ENCODE measurements at places on chromosomes 5 and 9.

- no peak overlapping the region for H3K27ac ChIP-seq
- H3K4me3 ChIP-seq, result no peak overlapping the region
- H3K4me1 ChIP-seq, result no peaks in the 10 kb centered on the region
Measured at GRCh38 chr9:88108779-88109178, 29.5 kb downstream of the SPATA31C2 start.

GRCh38 chr5:168978015-168978414 lies 322.9 kb downstream of the SLIT3 start:
- no peak for DNase-seq
- peaks cover 1% of the 10 kb centered on the region for H3K4me1 ChIP-seq
- H3K27me3 ChIP-seq, result no peaks in the 10 kb centered on the region
- H3K36me3 ChIP-seq, result no peaks in the 10 kb centered on the region

GRCh38 chr9:103025796-103026195 lies 30.7 kb downstream of the CYLC2 start:
- H3K4me3 ChIP-seq, result no peak overlapping the region
- DNase-seq, result no peak
- H3K36me3 ChIP-seq, result no peaks in the 10 kb centered on the region
- no peaks in the 10 kb centered on the region for H3K27me3 ChIP-seq

DNA sequence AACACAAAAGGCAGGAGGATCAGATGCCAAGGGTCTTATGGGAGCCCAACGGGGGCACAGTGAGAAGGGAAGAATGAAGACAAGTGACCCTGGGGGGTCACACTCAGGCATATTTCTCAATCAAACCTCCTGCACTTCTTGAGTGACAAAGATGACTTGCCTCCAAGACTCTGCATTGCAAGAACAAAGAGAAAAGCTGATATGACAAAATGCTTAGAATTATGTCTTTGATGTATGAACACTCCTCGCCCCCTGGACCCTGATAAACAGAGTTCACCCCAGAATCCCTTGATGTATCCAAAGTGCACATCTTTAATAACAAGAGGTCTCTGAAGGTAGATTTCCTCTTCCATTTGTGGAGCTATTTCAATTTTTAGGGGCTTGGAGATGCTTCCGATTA lies 146.5 kb downstream of the C5orf15 start:
- H3K4me3 ChIP-seq, result no peak overlapping the region
- no peak overlapping the region for H3K27ac ChIP-seq
- no peaks in the 10 kb centered on the region for H3K4me1 ChIP-seq

DNA sequence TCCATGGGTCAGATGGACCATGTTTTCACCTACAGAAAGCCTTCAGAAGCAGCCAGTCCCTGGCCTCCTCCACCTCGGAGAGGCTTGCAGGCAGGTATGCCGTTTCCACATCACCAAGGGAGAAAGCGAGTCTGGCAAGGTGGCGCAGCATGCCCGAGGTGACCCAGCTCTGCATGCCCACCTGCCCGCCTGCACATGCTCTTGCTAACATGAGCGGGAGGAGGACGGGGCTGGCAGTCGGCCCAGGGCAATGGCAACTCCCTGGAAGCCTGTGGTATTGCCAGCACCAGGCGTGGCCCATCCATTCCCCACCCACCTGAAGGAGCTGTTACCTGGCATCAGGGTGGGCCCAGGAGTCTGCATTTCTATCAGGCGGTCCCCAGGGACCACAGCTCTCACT lies 3.3 kb upstream of the NINJ1 start:
- no peaks in the 10 kb centered on the region for H3K27me3 ChIP-seq
- no peak for DNase-seq
- H3K4me3 ChIP-seq, result no peak overlapping the region
- no peak overlapping the region for H3K27ac ChIP-seq
- H3K36me3 ChIP-seq, result no peaks in the 10 kb centered on the region

DNA sequence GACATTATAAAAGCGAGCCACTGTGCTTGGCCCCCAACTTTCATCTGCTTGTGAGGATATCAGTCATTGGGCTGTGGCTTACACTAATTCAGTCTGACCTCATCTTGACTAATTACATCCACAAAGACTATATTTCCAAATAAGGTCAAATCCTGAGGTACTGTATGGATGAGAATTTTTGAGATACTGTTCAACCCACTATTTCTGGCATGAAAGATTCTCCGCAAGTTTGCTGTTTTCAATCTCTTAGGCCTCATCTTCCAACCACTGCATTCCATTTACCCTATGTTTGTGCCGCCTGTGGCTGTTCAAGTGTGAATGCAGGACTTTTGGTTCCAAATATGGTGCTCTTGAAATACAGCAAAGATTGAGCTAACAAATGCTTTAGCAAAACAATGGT lies 400.9 kb upstream of the SGCD start:
- H3K27ac ChIP-seq, result no peak overlapping the region
- H3K36me3 ChIP-seq, result no peaks in the 10 kb centered on the region
- H3K27me3 ChIP-seq, result no peaks in the 10 kb centered on the region
- no peaks in the 10 kb centered on the region for H3K4me1 ChIP-seq

GRCh38 chr9:132231019-132231701 lies 69.3 kb downstream of the NTNG2 start:
- H3K27me3 ChIP-seq, result no peaks in the 10 kb centered on the region
- no peak for DNase-seq
- no peaks in the 10 kb centered on the region for H3K4me1 ChIP-seq
- H3K27ac ChIP-seq, result no peak overlapping the region
- H3K36me3 ChIP-seq, result no peaks in the 10 kb centered on the region

GRCh38 chr9:76114144-76114543 lies 223.7 kb downstream of the PCSK5 start:
- DNase-seq, result no peak
- H3K27ac ChIP-seq, result no peak overlapping the region
- H3K36me3 ChIP-seq, result no peaks in the 10 kb centered on the region
- no peaks in the 10 kb centered on the region for H3K27me3 ChIP-seq

DNA sequence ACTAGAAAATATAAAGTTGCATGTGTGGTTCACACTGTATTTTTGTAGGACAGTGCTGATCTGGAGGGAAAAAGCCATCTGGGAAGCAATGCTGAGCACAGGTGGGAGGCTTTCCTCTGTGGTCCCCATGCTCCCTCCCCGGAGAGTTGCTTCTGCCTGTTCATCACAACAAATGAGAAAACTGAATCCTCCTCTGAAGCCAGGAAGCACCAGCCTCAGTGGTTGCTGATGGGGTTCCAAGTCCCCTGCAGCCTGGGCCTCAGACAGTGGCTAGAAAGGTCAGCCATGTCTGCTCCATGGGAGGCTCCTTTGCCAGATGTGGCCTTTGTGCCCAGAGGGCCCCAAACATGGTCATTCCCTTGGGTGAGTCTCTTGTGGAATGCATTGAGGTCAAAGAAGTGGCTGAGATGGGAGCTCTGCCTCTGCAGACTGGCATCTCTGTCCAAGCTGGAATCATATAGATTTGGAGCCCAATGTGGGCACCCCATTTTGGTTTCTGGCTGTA lies 77.6 kb downstream of the C5orf15 start:
- H3K36me3 ChIP-seq, result no peaks in the 10 kb centered on the region
- H3K4me1 ChIP-seq, result no peaks in the 10 kb centered on the region
- H3K27me3 ChIP-seq, result no peaks in the 10 kb centered on the region

DNA sequence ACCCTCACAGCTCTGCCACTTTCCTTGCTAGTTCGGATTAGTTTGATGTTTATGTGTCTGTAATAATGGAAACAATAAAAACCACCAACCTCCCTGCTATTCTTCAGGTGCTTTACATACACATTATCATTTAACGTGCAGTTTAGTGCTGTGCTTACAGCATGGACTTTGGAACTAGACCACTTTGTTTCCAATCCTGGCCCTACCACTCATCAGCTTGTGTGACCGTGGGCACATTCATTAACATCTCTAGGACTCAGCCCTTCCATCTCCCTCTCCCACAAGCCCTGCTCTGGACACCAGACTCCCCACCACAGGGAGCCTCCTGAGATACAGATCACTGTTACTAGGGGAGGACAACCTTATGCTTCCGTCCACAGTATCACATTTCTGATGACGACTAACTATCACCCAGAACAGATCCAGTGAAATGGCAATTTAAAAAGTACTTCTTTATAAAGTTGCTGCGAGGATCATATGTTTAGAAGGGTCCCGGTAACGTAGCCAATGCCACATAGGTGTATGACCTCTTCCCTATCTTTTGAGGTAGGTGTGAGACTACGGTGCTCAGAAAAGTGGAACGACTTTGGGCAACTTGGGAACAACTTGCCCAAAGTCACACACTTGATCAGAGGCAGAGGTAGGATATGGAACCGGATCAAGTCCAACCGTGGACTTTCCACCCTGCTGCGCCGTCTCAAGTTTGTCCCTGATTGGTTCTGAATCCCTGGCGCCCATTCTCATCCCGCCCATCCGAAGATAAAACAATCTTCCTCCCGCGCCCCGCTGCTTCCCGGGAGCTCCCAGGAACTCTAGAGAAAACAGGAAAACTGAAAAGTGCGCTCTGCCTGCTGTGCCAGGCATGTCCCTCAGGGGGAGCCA lies 132.4 kb upstream of the NIPBL start:
- no peaks in the 10 kb centered on the region for H3K27me3 ChIP-seq
- peak; percentile 93 for DNase-seq
- H3K27ac ChIP-seq, result no peak overlapping the region
- H3K36me3 ChIP-seq, result no peaks in the 10 kb centered on the region

DNA sequence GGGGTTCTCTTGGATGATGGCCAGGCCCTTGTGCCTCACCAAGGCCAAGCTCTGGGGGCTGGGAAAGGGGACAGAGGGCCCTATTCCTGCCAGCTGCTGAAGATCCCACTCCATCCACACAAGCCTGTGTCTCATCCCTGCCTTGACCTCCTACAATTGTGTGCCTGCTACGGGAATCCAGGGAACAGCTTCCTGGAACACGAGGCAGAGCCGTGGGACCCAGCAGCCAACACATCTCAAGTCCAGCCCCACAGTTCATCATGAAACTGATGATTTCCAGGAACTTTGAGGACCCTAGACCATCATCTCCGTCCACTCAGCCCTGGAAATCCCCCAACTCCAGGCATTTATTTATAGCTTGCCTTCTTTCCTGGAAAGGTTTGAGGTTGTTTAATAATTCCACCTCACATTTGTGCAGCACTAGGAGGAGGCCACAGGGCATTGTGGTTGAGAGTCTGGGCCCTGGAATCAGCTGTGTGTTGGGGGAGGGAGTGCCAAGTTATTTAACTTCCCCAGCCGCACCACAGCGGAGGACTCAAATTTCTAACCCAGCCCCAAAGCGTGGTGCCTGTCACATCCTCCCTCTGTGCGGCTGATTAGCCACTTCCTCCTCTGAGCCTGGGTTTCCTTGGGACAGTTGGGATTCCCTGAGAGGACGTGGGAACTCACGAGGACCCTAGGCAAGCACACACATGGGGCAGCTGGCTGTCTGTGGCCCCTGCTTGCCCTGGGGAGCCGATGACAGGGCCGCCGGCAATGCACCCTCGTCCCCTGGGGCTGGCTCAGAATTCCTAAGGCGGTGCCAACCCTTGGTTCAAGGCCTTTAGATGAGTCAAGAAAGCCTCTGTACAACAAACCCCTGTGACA lies 58.2 kb upstream of the GGTA1 start:
- peak overlapping the region; percentile 41 for H3K27ac ChIP-seq
- no peaks in the 10 kb centered on the region for H3K27me3 ChIP-seq
- DNase-seq, result peak; percentile 89
- H3K4me3 ChIP-seq, result no peak overlapping the region
- no peaks in the 10 kb centered on the region for H3K36me3 ChIP-seq
- peaks cover 4% of the 10 kb centered on the region for H3K4me1 ChIP-seq

- DNase-seq, result no peak
- no peak overlapping the region for H3K27ac ChIP-seq
- no peaks in the 10 kb centered on the region for H3K36me3 ChIP-seq
- peaks cover 6% of the 10 kb centered on the region for H3K4me1 ChIP-seq
Measured at GRCh38 chr9:135299651-135300345, 179.8 kb upstream of the PPP1R26 start.

DNA sequence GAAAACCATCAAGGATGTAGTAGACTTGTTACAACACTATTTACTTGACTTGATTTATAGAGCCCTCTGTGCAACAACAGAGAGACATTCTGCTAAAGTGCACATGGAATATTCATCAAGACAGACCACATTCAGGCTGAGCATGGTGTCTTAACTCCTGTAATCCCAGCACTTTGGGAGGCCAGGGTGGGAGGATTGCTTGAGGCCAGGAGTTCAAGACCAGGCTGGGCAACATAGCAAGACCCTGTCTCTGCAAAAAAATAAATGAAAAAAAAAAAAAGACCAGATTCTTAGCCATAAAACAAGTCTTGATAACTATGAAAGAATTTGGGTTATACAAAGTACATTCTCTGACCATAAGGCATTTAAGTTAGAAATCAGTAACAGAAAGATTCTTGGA lies 25.3 kb downstream of the DENND4C start:
- H3K4me1 ChIP-seq, result no peaks in the 10 kb centered on the region
- H3K27ac ChIP-seq, result no peak overlapping the region
- H3K4me3 ChIP-seq, result no peak overlapping the region
- H3K36me3 ChIP-seq, result no peaks in the 10 kb centered on the region
- no peak for DNase-seq

- H3K27me3 ChIP-seq, result peaks cover 2% of the 10 kb centered on the region
- H3K4me1 ChIP-seq, result no peaks in the 10 kb centered on the region
- no peak for DNase-seq
- no peak overlapping the region for H3K4me3 ChIP-seq
- no peaks in the 10 kb centered on the region for H3K36me3 ChIP-seq
- no peak overlapping the region for H3K27ac ChIP-seq
Measured at GRCh38 chr5:160957312-160957861, 105.4 kb upstream of the ATP10B start.
